Hematopoietic multipotent progenitor cell treated with erythropoietin and hydrocortisone succinate and interleukin-3 and kit ligand, for 4 days (in vitro differentiated cells): ENCODE measurements at places on chromosomes 11 and 22.
A peak's percentile ranks its signal among the peaks of the same experiment; 100 is the strongest.

DNA sequence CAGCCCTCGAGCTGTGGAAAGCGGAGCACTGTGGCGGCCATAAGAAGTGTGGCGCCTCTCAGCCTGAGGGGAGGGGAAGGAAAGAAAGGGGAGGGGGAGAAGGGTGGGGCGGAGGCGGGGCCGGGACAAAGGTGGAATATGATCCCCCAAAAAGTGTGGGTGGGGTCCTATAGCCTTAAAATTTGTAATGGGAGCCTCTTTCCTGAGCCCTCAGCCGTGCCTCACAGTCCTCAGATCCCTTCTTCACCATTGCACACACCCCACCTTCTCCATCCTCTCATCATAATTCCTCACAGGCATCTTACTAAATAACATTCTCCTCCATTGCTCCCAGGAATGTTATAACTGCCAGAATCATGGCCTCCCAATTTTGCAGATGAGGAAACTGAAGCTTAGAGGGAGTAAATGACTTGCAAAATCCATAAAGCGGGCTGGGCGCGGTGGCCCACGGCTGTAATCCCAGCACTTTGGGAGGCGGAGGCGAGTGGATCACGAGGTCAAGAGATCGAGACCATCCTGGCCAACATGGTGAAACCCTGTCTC lies 600 bp upstream of the RAB6A start:
- no peak for DNase-seq

- no peak for DNase-seq
Observed at GRCh38 chr11:131491503-131491902, 121.1 kb downstream of the NTM start.

DNA sequence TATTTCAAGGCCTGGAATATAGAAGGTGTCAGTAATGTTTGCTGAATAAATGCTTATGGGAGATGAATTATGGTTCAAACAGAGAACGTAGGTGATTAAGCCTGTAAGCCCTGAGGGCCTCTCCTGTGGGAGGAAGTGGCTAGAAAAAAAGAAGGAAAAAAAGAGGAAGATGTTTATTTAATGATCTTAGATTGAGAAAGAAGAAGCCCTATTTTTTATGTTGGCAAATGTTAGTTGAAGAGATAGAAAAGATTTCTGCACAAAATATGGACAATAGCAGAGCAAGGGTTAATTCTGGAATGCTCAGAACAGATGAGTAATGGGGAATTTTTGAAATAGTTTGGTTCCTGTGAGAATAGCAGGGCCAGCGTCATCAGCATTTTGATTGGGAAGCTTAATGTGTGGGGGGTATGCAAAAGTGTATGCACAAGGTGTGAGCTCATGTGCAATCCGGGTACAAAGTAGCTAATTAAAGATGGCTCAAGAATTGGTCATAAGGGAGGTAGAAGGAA lies 95.7 kb downstream of the TEAD1 start:
- DNase-seq, result peak; percentile 14

- no peak for DNase-seq
Observed at GRCh38 chr11:109016724-109017123, 351.9 kb downstream of the DDX10 start.

GRCh38 chr11:23789938-23790371 lies 706.9 kb upstream of the LUZP2 start:
- no peak for DNase-seq

DNA sequence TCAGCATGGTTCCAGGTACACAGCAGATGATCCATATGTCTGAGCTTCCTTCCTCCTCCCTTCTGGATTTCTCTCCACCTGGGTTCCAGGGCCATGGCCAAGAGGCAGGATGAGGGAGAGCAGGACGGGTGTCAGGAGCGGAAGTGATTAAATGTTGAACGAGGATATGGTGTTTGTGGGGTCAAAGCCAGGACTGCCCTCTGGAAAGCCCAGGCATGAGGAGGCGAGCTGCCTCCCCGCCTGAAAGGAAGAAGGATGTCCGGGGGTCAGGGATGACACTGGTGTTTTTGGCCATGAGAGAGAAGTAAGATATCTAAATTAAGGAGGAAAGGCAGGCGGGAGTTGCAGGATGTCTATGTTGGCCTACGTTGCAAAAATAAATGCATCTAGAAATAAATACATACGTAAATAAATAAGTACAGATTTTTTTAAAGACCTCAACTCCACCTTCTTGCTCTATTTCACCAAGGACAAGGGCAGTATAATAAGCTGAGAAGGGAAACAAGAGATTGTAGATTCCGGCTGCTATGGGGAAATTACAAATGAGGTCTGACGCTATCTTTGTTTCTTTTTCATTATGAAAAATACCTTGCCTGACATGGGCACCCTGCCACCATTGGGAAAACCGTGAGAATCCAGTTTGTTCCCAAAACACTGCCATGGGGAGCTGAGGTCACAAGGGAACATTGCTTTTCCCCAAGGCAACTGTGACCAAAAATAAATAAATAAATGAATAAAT lies 27.6 kb upstream of the LIPT2 start:
- no peak for DNase-seq

DNA sequence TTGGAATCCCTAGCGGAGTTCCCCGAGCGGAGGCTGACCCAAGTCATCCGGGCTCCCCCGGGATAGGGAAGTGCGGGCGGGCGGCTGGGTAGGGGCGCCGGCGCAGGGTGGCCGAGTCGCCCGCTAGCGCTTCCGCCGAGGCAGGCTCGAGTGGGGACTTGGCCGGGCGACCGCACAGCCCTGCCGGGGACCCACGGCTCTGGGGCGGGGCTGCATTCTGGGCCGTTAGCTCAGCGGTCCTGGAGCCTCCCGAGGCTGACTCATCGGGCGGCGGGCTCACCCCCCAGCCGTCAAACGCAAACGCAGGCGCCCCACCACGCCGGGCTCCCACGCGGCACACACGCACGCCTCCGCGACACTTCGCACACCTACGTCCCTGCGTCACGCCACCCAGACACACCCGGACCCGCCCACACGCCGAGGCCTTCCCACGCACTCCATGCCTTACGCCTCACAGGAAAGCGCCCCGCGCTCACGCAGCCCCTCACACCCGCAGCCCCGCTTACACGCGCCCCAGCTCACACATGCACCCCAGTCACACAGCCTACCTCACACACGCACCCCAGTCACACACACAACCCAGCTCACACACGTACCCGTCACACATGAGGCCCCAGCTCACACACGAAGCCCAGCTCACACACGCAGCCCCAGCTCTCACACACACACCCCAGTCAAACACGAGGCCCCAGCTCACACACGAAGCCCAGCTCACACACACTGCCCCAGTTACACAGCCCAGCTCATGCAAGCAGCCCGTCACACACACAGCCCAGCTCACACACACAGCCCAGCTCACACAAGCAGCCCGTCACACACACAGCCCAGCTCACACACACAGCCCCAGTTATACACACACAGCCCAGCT lies 1.2 kb downstream of the PHLDB1 start:
- peak; percentile 67 for DNase-seq

DNA sequence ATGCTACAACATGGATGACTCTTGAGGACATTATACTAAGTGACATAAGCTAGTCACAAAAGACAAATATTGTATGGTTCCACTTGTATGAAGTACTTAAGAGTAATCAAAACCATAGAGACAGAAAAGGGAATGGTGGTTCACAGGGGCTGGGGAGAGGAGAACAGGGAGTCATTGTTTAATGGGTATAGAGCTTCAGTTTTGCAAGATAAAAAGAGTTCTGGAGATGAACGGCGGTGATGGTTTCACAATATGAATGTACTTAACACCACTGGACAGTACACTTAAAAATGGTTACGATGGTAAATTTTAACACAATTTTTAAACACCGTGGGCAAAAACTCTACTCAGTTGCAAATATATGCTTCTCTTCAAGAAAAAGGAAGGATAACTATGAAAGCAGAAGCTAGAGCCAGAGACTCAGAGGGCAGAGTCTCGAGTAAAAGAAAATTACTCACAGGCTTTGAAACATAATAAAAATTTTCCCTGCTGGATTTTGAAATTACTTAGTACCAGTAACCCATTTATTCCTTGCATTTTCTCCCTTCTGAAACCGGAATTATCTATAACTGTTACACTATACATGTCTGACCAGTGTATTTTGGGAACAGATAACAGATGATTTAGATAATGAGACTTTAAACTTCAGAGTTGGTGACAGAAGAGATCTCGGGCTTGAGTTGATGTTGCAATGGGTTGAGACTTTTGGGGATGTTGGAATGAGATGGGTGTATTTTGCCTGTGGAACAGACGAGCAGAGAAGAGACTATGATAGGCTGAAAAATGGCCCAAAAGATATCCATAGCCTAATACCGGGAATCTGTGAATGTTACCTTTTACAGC lies 15.0 kb downstream of the MRTFA start:
- no peak for DNase-seq

DNA sequence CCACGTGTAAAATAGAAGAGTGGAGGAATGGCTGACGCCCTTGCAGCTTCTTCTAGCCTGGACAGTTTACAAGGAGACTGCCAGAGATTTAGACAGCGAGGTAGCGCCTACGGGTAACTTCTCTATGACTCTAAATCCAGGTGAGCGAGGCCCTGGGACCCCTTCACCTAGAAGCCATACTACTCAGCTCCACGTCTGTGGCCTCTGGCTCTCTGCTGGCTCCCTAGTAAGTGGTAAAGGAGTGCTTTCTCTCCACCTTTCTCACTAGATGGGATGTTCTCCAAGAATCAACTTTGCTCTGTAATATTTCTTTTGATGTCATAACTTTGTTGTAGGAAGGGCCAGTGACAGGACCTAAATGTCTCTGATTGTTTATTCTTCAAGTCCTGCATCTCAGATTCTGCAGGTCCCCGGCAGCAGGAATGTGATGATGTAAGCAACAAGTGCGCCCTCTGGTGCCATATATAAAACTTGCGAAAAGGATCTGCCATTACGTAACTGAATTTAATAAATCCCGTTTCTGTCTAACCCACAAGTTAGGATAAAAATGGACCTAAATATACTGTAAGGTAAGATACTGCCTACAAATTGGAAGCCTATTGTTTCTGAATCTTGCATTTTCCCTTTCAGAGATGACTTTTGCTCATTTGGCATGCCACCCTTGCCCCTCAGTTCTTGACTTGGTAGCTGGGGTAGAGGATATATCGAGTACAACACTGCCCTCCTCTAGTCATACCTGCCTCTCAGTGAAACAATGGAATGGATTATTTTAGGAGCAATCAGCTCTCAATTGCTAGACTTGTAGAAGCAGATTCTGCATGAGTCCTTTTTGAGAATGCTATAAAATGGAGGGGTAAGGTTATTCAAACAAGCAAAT lies 11.0 kb upstream of the PTPN5 start:
- peak; percentile 89 for DNase-seq

- peak; percentile 47 for DNase-seq
Observed at GRCh38 chr11:6682591-6682935, 577 bp downstream of the MRPL17 start.

- no peak for DNase-seq
Observed at GRCh38 chr11:35100013-35100383, 39.0 kb upstream of the CD44 start.

GRCh38 chr22:23384431-23384830 lies 195.7 kb downstream of the IGLL1 start:
- DNase-seq, result peak; percentile 20

- peak; percentile 95 for DNase-seq
Observed at GRCh38 chr11:95089620-95090542, at the start of gene ENDOD1. ENDOD1 (plus strand) TSS chr11:95089846; CDS start chr11:95089928, 82 bp downstream.

GRCh38 chr11:76837696-76838677 lies 22.7 kb upstream of the ACER3 start:
- peak; percentile 39 for DNase-seq

- no peak for DNase-seq
Observed at GRCh38 chr11:99708928-99709672, 688.4 kb downstream of the CNTN5 start.

DNA sequence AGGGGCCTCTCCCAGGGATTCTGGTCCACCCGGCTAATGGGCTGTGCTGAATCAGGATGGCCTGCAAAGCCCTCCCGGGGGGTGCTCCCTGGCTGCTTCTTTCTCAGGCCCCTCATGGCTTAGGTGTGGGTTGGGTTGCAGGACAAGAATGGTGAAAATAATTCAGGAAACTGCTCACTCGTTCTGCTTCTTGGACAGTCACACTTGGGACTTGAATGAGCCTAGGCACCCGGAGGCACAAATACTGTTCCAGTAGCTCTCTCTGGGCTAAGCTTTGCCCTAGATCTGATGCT lies 83.2 kb downstream of the TRIM29 start:
- DNase-seq, result no peak

GRCh38 chr22:40412441-40412840 lies 42.0 kb downstream of the SGSM3 start:
- no peak for DNase-seq

GRCh38 chr11:1468002-1468401 lies 18.6 kb downstream of the MOB2 start:
- no peak for DNase-seq

- DNase-seq, result no peak
Observed at GRCh38 chr11:76215941-76216340, 9.6 kb upstream of the WNT11 start.

DNA sequence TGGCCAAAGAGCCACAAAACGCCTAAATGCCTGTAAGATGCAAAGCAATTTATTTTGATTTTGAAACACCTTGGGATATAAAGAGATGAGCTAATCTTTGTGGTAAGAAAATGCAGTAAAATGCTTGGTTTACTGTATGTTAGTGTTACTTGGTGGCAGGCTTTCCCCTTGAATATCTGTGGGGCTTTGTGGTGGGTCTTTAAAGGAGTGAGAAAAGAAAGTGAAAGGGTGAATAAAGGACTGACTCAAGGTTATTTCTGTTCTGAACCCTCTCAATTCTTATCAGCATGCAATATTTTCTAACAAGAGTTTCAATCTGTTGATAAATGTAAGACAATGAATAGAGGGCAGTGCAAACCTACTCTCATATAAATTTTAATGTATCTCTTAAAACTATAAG lies 1555.9 kb upstream of the RAG2 start:
- DNase-seq, result peak; percentile 2

DNA sequence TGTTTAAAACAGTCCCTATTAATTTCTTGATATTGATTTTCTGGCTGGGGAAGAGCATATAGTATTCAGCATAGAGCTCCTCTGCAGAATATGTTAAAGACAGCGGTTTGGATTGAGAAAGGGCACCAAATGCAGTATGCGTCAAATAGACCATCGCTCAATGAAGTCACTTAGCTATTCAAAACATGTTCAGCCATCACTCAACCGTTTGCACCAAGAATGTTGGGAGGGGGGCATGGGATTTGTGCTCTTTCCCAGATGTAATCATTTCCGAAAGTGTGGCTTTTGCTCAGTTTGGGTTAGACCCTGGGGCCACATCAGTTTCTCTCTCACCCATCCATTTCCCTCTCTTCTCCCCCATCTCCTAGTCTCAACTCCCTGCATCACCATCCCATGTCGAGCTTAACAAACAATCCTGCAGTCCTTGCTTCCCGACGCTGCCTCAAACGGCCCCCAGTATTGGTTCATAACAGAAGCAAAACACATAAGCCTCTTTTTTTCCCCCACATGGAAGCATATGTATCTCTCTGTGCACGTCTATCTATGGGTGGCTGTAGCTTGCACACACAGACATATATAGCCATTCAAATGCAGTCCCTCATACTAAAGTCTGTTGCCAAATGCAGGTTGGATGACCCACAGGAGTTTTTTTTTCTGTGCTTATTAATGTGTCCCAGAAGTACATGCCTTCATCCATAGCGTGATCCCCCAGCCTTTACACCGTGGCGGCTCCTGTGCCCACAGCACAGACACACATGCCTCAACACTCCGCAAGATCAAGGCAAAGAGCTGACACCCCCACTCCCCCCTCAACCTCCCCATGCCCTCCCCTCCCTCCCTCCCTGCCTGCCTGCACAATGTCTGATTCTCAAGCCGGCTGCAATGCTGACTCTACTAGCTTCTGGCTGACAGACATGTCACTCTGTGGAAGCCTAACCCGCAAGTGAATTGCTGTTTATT lies 2.6 kb downstream of the CACNG2 start:
- no peak for DNase-seq

- no peak for DNase-seq
Observed at GRCh38 chr22:21741059-21741458, 5.5 kb upstream of the YPEL1 start.
